ENCODE measurements at places on chromosomes 12 and 14. TPM values are rescaled to one million over a fixed set of nuclear protein-coding genes. Genes with fewer than 3 reads are reported as not detected.

Gene FGD4
- total RNA-seq = 31.6 TPM

Gene FAM181A
- total RNA-seq = not detected

Gene SERPINA10
- 7.3 TPM for total RNA-seq

Gene IGF1
- 1.5 TPM for total RNA-seq

- no peak overlapping the region for H3K27ac ChIP-seq
- no peaks in the 10 kb centered on the region for H3K36me3 ChIP-seq
Observed at GRCh38 chr12:61397668-61398067, 862.5 kb upstream of the USP15 start.

GRCh38 chr12:120689397-120690082, 2.6 kb downstream of the MLEC start:
- H3K36me3 ChIP-seq = no peaks in the 10 kb centered on the region
- H3K27ac ChIP-seq = peak overlapping the region; percentile 64
- peaks cover 42% of the 10 kb centered on the region for H3K4me1 ChIP-seq

DNA sequence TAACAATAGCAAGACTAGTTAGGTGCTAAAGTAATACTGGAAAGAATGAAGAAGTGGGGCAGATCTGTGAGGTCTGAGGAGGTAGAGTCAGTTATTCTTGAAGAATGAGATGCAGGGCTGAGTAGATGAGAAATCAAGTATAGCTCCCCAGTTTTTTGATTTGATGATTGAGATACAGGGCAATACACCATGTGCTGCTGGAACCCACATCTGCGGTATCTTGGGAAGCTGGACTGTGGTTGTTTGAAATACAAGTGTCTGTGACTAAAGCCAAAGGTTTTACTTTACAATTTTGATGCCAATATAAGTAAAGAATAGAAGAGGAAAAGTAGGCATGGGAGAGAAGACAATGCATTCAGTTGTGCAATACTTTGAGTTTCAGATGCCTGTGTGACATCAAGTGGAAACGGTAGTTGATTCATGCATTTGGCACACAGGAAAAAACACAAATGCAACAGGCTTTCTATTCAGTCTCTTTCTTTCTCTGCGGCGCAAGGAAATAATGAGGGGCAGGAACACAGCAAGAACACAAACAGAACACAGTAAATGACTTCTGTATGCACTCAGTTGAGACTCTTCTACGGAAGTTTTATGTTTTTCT, 190.2 kb upstream of the SLC38A2 start:
- no peaks in the 10 kb centered on the region for H3K27me3 ChIP-seq
- H3K4me3 ChIP-seq = no peak overlapping the region
- no peak overlapping the region for H3K27ac ChIP-seq
- peaks cover 9% of the 10 kb centered on the region for H3K4me1 ChIP-seq
- no peak for DNase-seq
- no peaks in the 10 kb centered on the region for H3K36me3 ChIP-seq

- no peaks in the 10 kb centered on the region for H3K36me3 ChIP-seq
- no peaks in the 10 kb centered on the region for H3K4me1 ChIP-seq
- H3K27ac ChIP-seq = no peak overlapping the region
- H3K4me3 ChIP-seq = no peak overlapping the region
- H3K27me3 ChIP-seq = no peaks in the 10 kb centered on the region
- DNase-seq = no peak
Observed at GRCh38 chr14:36879558-36879957, 217.9 kb downstream of the PAX9 start.

GRCh38 chr12:27635349-27635972, 60.8 kb upstream of the REP15 start:
- no peak overlapping the region for H3K27ac ChIP-seq
- DNase-seq = no peak
- H3K36me3 ChIP-seq = no peaks in the 10 kb centered on the region
- no peak overlapping the region for H3K4me3 ChIP-seq
- peaks cover 4% of the 10 kb centered on the region for H3K4me1 ChIP-seq
- no peaks in the 10 kb centered on the region for H3K27me3 ChIP-seq

- no peak overlapping the region for H3K4me3 ChIP-seq
- H3K4me1 ChIP-seq = peaks cover 6% of the 10 kb centered on the region
- no peaks in the 10 kb centered on the region for H3K36me3 ChIP-seq
- DNase-seq = no peak
- H3K27me3 ChIP-seq = no peaks in the 10 kb centered on the region
- H3K27ac ChIP-seq = no peak overlapping the region
Observed at GRCh38 chr14:35991356-35991755, 165.2 kb downstream of the BRMS1L start.

DNA sequence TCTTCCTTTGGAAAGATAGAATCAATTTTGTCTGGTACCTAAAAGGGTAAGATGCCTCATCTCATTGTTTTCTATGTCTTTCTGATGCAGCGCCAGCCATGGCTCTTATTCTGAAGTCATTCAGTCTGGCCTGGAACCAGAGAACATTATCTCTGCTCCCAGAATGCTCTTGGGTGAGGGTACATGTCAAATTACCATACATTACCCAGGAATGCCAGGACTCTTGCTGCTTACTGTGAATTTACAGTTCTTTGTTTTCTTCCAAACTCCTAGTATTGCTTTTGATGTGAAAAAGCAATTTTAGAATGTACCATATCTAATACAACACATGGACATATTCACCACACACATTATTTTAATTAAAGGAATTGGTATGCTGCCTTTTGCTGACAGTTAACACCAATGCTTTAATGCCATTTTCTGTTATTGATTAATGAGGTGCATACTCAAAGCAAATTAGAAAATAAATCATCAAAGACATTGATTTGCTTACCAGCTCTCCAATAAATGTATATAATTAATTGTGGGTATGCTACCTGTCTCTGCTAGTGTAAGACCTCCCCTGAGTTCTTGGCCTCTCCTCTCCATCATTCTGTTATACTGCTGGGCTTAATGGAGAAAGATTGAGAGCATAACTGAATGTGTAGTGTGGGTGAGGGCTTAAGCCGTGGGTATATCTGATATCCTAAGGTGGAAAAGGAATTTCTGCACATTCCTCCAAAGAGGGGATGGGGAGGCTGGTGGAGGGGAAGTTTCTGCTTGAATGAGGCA, 337.7 kb downstream of the C12orf75 start:
- H3K27ac ChIP-seq = no peak overlapping the region
- no peak overlapping the region for H3K4me3 ChIP-seq
- no peaks in the 10 kb centered on the region for H3K27me3 ChIP-seq
- H3K4me1 ChIP-seq = peaks cover 5% of the 10 kb centered on the region
- no peak for DNase-seq

GRCh38 chr14:102096569-102097188, 9.8 kb upstream of the HSP90AA1 start:
- no peak overlapping the region for H3K4me3 ChIP-seq
- no peaks in the 10 kb centered on the region for H3K27me3 ChIP-seq
- peaks cover 36% of the 10 kb centered on the region for H3K4me1 ChIP-seq
- peak; percentile 87 for DNase-seq
- peak overlapping the region; percentile 49 for H3K27ac ChIP-seq
